ENCODE measurements at places on chromosomes 5 and 9.

DNA sequence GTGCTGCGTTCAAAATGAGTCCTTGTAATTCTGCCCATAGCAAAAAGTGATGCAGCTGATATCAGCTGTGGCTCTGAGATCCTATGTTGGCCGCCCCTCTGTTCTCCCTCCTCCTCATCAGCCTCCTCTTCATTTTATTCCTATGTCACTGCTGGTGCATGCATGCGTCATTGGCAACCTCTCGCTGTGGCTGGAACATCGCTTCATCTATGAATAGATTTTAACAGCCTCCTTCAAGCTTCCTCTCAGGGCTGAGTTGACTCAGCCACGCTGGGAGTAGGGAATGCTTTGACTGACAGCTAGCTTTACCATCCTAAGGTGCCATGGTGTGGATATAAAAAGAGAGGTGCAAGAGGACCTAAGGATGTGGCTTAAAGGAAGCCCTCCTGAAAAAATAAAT is 303.5 kb downstream of the PLK2 start:
- DNase-seq: no peak

DNA sequence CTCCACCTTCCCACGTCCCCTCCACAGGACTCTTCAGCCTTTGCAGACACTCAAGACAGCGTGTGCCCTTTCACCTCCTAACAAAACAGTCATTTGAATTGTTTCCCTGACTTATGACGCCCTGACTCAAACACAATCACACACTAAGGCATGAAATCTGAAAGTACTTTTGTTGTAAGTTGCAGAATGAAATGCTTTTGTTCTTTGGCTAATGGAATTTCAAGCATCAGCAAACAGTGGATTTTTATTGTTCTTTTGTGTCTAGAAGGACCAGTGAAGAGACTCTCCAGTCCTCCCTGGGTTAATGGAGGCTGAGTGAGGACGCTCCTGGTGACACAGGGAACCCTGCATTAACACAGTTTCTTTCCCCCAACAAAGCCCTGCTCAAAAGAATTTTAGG is 380.1 kb downstream of the CTNND2 start:
- no peak for DNase-seq

DNA sequence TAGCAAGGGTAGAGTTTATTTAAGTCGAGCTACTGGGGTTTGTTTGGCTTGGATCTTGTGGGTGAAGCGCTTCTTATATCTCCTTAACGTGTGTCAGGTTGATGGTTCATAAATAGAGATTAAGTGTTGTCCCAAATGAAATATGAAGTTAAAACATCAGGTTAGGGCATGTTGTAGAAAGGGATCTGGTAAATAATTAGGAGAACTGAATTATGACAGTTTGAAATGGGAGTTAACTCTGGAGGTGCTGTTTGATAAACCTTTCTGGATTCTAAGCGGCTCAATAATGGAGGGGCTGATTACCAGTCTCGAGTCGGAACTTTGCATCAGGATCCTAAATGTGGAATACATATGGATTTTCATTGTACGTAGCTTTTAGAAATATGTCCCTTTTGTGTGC is 717.0 kb upstream of the WWC1 start:
- DNase-seq: no peak

DNA sequence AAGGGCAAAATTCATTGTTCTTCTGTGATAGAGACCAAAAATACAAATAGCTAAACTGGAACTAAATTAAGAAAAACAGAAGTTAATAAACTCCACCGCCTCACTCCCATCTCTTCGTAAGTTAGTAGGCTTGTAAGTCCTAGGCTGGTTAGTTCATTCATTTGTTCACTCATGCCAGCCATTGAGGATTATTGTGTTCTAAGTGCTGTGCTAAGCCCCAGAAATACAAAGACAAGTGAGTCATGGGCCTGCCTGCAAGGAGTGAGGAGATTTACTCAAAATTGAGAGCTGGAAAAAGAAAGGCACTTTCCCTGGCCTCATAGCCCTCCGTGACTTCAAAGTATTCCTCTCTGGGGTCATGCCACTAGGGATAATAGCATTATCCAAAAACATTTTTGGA is 8.5 kb downstream of the DOCK8 start:
- no peak for DNase-seq

DNA sequence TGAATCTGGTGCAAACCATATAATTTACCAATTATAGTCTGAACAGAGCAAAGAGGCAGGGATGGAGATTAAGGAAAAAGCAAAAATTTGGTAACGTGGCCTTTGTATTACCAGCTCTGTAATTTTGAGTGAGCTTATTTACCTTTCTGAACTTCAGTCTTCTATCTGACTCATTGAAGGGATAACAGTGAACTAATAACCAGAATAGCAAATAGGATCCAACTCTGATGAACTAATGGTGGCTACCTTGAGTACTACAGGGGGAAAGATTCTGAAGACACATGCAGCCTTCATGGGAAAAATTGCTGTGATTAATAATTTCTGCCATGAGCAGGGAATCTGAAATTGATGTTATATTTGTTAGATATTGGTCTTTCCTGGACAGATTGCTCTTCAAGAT is 23.0 kb upstream of the LARP1 start:
- no peak for DNase-seq

DNA sequence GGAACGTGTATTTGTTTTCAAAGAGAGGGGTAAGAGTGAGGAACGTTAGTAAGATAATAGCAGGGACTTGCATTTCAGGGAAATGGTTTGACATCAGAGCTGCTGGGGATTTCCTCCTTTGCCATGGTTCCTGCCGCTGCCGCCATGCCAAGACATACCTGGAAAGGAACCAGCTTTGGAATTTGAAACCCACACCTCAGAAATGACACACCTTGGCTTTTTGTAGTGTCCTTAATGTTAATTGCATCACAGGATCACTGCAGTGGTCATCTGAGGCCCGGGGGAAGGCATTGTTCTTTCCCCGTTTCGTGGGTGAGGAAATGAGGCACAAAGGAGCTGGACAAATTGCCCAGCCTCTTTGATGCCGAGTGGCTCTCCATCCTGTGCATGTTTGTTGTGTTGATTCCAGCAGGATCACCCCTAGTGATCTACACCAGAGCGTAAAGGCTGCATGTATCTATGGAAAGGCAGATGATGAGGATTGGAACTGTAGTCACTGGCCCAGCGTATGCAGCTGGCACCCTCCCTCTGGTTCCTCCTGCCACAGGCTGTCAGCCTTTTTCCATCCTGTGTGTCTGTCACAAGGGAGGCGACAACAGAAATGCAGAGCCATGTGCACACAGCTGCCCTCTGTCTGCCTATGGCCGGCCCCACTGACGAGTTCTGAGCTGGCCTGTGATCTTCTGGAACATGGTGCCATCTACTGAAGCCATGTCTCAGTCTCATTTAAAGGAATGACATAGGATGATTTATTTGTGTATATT is 37.8 kb downstream of the SLC46A2 start:
- DNase-seq: no peak

DNA sequence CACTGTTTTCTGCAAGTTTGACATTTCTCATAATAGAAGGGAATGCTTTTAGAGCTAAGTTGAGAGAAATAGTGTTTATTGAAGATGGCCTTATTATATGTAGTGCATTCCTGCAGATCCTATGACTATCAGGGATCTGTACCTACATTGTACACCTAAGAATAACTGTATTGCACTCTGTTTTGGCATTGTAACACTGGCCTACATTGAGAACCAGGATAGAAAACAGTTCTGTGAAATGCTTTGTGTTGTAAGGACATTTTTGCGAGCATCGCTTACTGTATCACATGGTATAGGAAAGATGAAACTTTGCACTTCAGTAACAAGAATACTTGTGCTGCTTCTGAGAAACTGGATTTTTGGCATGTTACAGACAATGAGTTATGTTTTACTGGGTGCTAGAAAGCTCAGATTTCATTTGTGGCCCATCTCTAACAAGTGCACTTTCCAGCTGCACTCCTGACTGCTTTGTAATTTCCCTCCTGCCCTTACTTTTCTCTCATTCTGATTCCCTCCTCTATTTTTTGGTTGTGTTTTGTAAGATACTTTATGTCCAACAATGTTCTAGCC is 30.6 kb downstream of the C9orf85 start:
- DNase-seq: no peak

DNA sequence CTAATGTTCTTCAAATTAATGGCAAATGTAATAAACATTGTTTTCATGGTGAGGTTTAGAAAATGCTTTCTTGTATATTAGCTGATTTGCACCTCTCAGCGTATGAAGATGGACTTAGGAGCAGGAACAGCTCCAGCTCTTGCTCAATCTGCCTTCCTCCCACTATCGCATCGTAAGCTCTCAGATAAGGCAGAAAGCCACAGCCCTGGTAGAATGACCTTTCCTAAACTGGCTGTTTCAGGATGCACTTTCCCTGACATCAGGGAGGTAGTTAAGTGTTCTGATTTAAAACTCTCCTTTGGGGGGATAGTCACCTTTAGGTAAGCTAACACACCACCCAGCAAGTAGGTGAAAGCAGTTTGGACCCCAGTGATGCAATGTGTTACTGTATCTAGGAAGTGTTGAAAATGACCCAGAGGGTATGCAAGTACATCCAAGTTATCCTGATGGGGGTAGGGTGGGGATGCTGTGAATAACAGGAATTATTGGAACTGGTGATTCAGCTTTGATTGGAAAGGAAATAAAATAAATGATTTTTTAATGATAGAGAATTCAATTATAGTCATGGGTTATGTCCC is 72.3 kb downstream of the LMNB1 start:
- no peak for DNase-seq

GRCh38 chr5:121189342-121190305 is 662.1 kb upstream of the FTMT start:
- DNase-seq: no peak

DNA sequence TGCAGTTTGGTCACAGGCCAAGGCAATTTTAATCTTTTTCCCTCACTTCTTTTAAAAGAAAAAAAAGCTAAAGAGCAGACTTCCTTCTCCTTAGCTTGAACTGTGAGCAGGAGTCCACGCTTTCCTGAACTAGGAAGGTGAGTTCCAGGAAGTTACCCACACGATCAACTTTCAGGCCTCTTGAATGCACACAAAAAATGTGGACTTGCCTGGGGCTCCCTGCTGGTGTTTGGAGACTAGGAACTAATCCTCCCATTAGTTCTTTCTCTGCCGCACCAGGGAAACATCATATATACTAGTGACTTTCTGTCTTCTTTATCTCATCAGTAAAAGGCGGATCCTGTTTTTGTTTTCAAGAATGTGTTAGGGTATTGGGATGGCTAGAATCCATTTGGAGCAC is 240.0 kb downstream of the GOLPH3 start:
- no peak for DNase-seq

DNA sequence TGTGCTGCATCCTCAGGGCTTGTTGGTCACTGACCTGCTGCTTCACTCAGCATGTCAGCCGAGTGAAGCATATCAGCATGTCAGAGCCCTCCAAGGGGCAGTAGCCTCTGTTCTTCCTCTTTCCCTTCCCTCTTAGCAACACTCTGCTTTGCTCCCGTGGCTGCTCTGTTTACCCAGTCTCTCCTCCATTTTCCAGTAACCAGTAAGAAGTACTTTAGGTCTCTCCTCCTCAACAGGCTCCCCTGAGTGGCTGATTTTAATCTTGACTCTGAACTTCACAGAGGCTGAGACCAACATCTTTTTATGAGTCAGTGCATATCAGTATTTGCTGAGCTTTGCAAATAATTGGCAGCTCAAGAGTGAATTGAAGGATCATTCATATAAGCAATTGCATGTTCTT is 18.6 kb upstream of the ADRB2 start:
- DNase-seq: no peak

- no peak for DNase-seq
Measured at GRCh38 chr5:96326902-96327301, 106.1 kb downstream of the PCSK1 start.

DNA sequence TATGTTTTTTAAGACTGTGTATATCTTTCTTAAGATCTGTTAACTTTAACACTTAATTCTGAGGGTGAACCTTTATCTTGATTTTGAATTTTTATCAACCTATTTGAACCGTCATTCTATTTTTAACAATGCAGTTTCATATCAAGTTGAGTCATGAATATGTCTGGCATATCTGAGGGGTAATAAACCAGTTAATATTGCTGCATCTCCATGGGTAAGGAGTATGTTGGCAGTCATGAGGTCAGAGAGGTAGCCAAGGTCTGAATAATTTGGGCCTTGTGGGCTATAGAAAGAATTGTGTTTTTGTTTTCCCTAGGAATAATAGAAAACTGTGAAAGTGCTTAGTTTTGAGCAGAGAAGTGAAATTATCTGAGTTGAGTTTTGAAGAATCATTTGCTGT is 419.0 kb downstream of the PLK2 start:
- DNase-seq: no peak

DNA sequence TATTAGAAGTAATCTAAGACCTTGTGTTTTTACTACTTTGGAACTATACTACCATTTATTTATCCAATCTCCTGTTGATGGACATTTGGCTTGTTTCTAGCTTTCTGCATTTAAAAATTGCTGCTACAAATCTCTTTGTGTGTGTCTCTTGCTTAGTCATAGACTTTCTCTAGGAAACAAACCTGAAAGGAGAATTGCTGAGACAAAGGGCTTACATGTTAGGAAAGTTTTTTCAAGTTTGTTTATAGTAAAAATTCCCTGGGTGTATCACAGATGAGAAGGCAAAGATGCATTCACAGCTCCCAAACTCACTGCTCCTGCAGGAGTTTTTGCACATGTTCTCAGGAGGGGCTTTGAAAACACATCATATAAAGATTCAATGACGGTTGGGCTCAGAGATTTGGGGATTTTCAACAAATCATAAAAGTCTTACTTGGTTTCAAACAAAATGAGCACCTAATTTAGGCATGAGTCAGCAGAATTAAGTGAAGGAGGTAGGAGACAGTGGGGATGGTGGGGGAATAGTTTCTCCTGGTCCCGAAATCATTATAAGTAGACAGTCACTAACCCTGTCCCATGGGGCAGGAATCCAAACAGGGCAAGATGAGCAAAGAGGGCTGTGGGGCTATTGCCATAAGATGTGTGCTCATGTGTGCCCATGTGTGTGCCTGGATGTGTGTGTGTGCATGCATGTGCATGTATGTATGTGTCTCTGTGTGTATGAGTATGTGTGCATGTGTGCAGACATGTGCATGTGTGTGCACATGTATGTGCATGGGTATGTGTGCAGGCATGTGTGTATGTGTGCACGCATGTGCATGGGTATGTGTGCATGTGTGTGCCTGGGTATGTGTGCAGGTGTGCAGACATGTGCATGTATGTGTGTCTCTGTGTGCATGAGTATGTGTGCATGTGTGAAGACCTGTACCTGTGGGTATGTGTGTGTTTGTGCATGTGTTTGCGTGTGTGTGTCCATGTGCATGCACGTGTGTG is 43.4 kb upstream of the S1PR3 start:
- DNase-seq: no peak

GRCh38 chr5:135373736-135374515 is 25.1 kb downstream of the MACROH2A1 start:
- DNase-seq: no peak

- no peak for DNase-seq
Measured at GRCh38 chr5:156380848-156381247, 53.9 kb downstream of the SGCD start.

DNA sequence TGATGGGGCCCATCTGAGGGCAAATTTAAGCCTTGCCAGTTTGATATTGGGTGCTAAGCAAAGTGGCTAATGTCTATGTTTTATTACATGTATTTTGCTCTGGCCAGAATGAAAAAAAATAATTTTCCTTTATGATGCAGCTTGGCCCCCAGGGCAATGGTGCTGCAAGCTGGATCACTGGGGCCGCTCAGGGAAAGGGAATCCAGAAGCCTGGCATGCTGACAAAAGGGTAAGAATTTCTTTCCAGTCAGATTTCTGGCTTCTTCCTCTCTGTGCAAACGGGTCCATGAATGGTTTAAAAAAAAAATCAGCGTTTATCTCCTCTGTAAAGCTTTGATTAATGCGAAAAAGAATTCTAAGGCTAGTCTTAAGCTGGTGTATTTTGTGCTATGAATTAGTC is 138.4 kb downstream of the MAPKAP1 start:
- no peak for DNase-seq
